ENCODE measurements at places on chromosomes 1 and 21.
A peak's percentile ranks its signal among the peaks of the same experiment; 100 is the strongest.

DNA sequence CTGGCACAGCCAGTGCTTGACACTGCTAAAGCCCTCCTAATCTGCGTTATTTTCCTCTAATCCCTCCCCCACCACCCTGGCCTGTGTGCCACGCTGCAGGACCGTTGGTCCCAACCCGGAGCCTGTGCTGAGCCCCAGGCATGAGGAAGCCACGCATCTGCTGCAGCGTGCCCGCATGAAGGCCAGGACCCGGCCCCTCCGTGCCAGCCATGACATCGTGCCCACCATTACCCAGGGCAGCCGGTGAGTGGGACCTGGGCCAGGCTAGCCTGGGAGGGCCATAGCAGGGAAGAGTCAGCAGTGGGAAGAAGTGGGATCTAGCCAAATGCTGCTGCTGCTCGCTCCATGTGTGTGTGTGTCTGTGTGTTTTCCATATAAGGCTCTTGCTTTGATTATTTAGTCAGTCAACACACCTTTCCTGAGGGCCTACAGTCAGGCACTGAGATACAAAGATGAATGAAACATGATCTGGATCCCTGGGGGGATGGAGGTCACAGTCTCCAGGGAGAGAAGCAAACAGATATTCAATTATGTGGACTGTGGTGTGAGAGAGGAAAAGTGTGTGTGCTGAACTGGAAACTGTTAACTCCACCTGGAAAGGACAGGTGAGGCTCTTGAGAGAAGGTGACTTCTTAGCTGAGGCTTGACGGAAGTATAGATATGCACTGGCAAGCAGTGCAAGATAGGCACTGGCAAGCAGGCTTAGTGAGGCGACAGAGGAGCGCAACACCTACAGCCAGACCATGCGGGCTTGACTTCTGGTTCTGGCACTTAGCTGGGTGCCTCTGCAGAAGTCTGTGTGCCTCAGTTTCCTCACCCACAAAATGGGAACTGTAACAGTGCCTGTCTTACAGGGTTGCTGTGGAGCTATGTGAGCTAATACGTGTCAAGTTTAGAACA, 15.9 kb downstream of the KIAA1614 start:
- no peak for DNase-seq

DNA sequence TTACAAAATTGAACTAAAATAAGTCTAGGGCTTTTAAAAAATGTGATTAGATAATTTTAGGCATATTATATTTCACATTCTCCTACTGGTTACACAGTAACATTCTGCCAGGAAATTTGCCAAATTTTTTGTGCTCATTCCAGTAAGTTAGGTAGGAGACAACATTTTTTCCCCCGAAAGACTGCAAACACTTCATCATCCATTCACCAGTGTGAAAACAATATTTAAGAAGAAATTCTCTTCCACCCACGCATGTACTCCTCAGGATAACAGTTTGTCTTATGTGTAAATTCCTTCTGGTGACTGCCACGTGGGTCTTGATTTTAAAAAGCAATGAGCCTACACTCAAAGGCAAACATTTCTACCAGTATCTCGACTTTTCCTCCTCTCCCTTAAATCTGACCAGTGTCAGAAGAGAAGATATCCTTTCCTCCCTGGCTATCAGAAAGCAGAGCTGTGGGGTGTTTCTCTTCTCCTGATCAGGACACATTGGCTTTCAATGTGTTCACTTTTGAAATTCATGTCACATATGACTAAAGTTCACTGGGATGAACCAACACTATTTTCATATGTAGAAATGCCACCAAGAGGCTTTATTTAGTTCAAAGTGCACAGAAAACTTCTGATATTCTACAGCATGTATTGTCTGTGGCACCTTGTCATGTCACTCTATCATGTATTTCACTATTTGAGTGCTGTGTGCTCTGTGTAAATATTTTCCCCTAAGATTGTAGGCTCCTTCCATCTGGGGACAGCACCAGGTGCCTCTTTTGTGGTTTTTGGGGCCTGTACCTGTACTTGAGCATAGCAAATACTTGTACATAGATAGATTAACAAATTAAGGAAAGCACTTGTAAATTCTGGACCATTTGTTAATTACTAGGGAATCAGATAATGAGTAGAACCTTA, 38.6 kb downstream of the LHX9 start:
- no peak for DNase-seq

GRCh38 chr21:46229133-46229922, 754 bp upstream of the LSS start:
- no peak for DNase-seq

DNA sequence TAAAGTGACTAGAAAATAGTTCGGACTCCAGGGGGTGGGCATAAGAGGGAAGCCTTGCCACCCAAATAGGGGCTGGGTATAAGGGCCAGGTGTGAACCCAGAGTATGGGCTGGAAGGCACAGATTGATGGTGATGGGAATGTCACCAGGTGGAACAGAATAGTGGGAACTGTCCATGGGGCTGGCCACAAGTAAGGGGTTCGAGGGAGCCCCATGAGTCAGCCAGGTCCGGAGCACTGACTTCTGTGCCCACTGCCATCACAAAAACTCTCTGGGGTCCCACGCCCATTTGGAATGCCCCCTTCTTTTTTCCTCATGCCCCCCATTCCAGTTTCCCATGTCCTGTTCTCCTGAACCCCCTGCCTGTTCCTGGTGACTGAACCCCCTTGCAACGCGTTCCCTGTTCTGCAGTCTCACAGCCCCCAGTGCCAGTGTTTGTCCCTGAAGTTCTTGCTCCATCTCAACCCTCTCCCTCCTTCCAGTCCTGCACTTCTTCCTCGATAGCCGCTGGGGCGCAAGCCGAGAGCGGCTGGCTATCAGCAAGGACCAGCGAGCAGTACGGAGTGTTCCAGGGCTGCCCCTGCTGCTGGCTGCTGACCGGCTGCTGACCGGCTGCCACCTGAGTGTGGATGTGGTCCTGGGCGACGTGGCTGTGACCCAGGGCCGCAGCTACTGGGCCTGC, 7.9 kb downstream of the TRIM46 start:
- no peak for DNase-seq

GRCh38 chr1:107263291-107263915, 122.6 kb downstream of the NTNG1 start:
- DNase-seq: no peak

DNA sequence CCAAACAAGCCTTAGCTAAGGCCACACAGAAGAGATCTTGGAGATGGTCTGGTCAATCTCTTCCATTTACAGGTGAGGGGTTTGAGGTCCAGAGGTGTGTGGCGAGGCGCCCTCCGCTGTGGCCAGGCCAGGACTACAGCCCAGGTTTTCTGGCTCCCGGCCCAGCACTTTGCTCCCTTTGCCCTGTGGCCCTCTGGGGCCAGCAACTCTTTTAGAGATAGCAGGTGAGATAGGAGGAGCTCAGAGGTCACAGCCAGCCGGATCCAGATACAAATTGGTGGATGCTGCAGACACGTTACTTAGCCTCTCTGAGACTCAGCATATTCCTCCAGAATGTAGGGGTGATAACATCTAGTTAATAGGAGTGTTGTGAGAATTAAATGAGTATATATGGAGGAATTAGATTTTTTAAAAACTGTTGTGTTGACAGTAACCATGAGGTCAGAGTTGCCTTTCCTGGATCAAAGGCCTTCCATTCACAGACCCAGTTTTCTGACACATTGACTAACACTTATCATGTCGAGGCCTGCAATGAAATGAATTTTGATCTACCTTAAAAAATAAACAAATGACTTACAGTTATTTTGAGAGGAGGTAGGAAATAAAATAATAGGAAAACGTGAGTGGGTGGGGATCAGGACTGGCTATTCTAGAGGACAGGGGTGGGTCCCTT, 16.6 kb downstream of the TEX35 start:
- no peak for DNase-seq

DNA sequence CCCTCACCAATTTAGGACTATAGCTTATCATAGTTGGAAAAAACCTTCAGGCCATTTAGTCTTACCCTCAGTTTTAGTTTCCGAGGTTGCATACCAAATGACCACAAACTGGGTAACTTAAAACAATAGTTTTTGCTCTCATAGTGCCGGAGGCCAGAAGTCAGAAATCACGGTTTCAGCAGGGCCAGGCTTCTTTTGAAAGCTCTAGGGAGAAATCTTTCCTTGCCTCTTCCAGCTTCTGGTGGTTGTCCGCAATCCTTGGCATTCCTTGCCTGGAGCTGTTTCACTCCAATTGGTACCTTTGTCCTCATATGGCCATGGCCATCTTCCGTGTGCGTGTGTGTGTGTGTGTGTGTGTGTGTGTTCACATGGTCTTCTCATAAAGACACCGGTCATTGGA, 12.4 kb upstream of the PLXNA2 start:
- no peak for DNase-seq

GRCh38 chr1:41013796-41014195, 7.7 kb downstream of the SLFNL1 start:
- peak; percentile 7 for DNase-seq

DNA sequence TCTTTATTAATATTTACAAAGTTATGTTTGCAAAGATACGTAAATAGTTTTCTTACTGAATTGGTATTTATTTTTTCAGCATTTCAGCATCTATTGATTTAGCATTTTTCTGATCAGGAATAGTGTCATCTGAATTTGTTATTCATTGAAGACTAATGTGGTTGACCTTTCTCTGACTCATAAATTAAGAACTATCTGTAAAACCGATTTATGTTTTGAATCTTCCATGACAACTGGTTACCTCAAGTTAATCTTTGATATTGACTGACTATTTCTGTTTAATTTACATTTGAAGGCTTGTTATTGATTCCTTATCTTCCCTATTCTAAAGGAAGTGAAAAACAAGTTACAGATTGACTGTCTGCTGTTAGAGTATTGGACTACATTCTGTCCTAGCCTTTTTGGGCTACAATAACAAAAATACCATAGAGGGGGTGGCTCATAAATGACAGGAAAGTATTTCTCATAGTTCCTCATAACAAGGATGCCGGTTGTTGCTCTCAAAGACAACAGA, 1131.4 kb downstream of the PLA2G4A start:
- DNase-seq: no peak

GRCh38 chr1:230170153-230170547, 103.1 kb downstream of the GALNT2 start:
- DNase-seq: no peak

DNA sequence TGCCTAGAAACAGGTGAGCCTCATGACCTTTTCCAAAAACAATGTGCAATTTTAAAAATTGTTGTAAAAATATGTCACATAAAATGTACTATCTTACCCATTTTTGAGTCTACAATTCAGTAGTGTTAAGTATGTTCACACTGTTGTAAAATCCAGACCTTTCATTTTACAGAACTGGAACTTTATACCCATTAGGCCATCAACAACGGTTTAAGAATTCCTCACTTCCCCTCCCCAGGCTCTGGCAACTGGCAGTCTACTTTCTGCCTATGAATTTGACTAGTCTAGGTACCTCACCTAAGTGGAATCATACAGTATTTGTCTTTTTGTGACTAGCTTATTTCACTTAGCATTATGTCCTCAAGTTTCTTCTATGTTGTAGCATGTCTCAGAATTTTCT, 8.6 kb downstream of the CTSE start:
- no peak for DNase-seq

- DNase-seq: no peak
These were observed 36.6 kb downstream of the TBX19 start for GRCh38 chr1:168317309-168317708.

- DNase-seq: no peak
These were observed 104.4 kb downstream of the PCBP3 start for GRCh38 chr21:45747802-45748445.

DNA sequence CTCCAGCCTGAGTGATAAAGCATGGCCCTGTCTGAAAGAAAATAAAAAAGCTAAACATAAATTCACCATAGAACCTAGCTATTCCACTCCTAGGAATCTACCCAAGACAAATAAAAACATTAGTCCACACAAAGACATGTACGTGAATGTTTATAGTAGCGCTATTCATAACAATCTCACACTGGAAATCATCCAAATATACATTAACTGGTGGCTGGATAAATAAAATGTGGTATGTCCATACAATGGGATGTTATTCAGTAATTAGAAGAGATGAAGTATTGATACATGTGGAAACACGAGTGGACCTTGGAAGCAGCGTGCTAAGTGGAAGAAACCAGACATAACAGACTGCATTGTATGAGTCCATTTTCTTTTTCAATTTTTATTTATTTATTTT, 29.7 kb downstream of the RIPPLY3 start:
- DNase-seq: no peak

Data from globus pallidus (tissue), 1 donor.